ENCODE measurements at places on chromosomes 4 and X.
A peak's percentile ranks its signal among the peaks of the same experiment; 100 is the strongest.

DNA sequence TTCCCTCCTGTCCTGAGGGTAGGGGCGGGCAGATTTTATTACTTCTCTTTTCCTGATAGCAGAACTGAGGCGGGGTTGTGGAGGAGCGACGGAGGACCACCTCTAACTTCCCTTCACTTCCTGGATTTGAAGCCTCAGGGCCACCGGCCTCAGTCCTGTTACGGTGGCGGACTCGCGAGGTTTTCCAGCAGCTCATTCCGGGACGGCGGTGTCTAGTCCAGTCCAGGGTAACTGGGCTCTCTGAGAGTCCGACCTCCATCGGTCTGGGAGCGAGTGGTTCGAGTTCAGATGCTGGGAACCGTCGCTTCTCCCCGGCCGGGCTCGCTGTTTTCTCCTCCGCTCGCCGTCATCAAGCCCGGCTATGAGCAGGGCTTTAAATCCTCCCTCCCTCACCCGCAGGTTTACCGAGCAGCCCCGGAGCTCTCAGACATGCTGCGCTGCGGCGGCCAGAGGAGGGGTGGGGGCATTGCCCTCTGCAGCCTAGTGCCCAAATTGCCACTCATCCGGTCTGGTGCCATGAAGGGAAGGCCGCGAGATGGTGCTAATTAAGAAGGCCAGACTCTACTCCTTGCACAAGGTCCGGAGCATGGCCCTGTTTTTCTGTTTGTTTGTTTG lies 23.3 kb downstream of the HAND2 start:
- DNase-seq: no peak

- DNase-seq: no peak
Observed at GRCh38 chr4:166460769-166461550, 587.9 kb downstream of the TLL1 start.

DNA sequence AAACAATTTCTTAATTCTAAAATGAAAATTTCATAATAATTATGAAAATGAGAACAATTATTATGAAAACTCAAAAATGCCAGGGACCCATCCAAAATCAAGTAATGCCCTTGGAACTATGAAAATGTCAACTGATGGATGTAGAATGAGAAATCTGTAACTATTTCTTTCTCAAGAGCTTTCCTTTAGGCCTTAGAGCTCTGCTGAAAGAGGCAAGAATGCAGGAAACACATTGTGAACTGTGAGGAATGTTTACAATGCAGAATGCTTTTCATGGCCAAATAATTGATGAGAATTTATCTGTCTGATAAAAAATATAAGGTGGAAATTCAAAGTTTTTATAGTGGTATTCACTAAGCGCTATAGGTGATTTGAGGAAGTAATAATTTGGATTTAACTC lies 207.1 kb upstream of the PCDH18 start:
- DNase-seq: no peak

DNA sequence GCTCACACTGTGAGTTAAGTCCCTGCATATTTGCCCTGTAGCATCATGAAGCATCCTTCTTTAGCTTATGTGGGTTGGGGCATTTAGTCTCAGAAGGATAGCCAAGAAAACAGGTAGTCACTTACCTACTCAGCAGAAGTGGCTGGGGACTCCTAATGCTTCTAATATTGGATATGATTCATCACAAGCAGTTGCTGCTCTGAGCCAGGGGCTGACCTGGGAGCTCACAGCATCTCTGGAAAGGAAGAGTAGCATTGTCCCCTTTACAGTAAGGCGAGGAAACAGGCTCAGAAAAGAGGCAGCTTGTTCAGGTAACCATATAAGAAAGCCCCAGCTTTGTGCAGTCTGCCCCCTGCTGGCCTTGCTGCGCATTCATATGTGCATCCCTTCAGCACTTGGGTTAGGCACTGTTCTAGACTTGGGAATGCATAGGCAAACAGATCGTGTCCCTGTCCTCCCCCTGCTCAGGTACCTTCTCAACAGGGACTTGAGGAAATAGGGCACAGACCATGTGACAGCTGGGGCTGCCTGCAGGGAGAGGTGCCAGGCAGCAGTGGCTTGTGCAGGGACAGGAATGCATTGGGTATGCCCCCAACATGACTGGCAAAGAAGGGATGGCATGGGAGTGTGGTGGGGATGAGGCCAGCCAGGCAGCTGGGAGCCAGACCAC lies 35.7 kb upstream of the TBC1D14 start:
- DNase-seq: peak; percentile 80

Data from Ammon's horn (tissue), 1 donor.